Fibroblast of villous mesenchyme (primary cell): ENCODE measurements at places on chromosomes 16 and 17.

DNA sequence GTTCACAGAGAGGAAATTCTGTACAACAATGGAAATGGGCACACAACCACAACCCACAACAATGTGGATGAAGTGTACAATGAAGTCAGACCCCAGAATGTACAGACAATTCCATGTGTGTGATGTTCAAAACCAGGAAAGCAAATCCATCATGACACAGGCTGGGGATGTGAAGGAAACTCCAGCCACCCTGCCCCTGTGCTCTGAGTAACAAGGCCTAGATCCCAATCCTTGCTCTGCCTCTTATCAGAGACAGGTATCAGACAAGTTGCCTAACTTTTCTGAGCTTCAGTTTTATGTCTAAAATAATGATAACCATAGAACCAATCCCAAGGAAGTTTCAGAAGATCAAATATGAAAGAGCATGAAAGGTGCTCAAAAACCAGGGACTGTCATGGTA lies 1.8 kb upstream of the C16orf95 start:
- no peak for DNase-seq

GRCh38 chr16:85291302-85292148 lies 179.3 kb upstream of the CIBAR2 start:
- peak; percentile 72 for DNase-seq

- no peak for DNase-seq
These were observed 41.6 kb downstream of the CCDC42 start for GRCh38 chr17:8703001-8703400.

DNA sequence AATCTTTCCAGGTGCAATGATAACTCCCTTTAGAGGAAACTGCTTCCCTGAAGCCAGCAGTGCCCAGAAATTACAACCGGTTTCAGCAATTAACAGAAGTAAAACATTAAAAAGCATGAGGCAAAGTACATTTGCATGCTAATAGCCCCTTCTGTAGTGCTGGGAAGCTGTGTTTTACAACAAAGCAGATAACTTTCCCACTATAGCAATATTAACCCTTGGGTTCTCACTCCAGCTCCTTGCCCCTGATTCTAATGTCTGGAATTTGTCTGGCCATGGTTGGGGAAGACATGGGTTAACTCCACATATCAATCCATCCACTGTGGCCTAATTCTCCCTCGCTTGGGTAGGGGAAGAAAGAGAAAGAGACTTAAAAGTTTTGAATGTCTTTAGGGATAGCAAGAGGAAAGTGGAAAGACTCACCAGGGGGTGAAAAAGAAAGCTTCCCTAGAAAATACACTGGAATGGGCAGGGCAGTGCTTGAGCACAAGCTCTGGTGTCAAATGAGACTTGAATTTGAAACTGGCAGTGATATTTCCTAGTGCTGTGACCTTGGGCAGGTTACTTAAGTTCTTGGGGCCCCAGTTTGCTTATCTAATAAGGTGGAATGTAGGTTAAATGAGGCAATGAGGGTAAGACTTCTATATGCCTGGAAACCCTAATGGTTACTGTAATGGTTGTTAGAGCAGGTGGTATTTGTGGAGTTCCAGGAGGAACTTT lies 102.0 kb downstream of the SOX9 start:
- no peak for DNase-seq

GRCh38 chr16:64627288-64627687 lies 494.6 kb downstream of the CDH11 start:
- no peak for DNase-seq

DNA sequence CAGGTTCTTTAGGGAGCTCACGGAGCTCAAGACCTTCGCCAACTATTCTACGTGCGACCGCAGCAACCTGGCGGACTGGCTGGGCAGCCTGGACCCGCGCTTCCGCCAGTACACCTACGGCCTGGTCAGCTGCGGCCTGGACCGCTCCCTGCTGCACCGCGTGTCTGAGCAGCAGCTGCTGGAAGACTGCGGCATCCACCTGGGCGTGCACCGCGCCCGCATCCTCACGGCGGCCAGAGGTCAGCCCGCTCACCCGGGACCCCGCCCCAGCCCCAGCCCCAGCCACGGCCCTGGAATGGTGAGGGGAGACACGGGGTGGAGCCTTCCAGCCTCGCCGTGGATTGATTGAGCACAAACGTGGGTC lies 13.5 kb downstream of the SARM1 start:
- no peak for DNase-seq

DNA sequence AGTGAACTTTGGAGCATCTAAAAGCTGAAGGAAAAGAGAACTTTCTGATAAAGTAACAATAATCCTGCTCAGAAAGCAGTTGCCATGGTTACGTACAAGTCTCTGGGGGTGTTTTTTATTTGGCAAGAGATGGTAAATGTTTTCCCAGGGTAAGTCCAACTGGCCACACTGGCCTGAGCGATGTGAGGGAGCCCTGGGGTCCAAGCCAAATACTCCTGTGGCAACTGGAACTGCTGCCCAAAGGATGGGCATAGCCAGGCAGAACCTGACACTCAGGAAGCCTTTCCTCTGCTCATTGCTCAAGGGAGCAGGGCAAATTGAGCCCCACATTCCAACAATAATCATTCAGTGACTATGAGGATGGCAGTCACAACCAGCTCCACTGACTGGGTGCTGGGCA lies 26.8 kb upstream of the WSCD1 start:
- DNase-seq, result no peak

- DNase-seq, result no peak
These were observed 79.3 kb upstream of the HSBP1 start for GRCh38 chr16:83728492-83728891.

DNA sequence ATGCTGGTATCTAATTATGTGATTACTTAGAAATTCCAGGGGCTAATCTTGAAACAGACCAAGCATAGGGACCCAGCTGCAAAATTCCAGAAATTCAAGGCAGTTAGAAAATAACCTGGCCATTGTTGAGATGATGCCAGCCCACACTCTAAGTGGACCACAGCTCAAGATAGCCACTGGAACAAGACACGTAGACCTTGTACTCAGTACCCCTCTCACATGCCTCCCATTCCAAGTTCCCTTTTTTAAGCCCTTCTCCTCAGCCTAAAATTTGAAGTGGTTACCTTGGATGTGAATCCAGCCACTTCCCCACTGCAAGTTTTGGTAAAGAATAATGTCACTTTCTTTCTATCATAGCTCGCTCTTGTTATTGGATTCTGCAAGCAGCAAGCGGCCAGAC lies 4.1 kb upstream of the ZNF19 start:
- no peak for DNase-seq

DNA sequence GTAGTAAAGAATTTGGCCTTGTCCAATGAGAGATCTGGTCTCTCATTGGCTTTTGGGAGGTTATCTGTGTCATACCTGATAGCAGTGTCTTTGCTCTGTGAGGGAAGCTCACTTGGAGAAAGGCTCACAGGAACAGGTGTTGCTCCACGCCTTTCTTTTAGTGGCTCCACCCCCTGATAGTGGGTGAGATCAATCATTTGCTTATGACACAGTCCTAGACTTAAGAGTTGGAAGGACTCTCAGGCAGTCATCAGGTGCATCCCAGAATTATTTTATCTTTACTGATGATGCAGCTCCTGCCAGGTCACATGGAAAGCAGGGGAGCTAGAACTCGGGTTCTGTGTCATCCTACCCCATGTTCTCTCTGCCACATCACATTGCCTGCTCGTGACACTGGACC lies 59.3 kb downstream of the CENPV start:
- DNase-seq, result no peak
